ENCODE measurements at places on chromosomes 12 and 14. TPM values are rescaled to one million over a fixed set of nuclear protein-coding genes. Genes with fewer than 3 reads are reported as not detected.

C3AR1 gene
- 0.28 TPM for total RNA-seq

ASCL1 gene
- not detected for total RNA-seq

MAP3K9 gene
- 0.28 TPM for total RNA-seq

GRCh38 chr12:82709794-82710355 is 23.2 kb downstream of the TMTC2 start:
- H3K27ac ChIP-seq = no peak overlapping the region
- H3K36me3 ChIP-seq = no peaks in the 10 kb centered on the region

DNA sequence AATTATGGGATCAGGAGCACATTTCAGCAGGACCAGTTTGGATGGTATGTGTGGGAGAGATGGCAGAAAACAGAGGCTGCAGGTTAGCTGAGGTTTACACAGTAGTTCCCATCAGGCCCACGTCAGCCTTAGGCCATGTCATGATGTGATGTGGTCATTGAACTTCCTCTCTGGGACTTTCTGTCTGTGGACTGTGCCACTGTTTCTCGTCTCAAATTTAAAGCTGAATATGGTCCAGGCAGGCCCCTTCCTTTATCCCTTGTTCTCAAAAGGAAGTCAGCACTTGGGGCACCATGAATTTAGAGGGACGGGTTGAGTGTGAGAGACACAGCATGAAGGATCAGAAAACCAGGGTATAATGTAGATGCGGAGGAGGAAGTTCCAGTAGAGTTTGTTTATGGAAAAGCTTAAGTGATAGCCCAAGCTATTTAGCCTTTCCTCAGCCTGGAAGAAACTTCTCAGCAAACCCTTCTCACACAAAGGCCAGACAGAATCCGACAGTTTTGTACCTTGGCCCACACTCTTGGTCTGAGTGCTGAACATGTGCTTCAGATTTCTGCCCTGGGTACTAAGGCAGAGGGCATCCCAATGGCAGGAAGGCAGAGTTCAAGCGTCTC is 3.6 kb upstream of the IGFBP6 start:
- H3K27ac ChIP-seq = peak overlapping the region; percentile 59
- no peaks in the 10 kb centered on the region for H3K36me3 ChIP-seq
- DNase-seq = peak; percentile 25
- no peak overlapping the region for H3K4me3 ChIP-seq
- peaks cover 28% of the 10 kb centered on the region for H3K4me1 ChIP-seq
- H3K27me3 ChIP-seq = no peaks in the 10 kb centered on the region

GRCh38 chr12:69097619-69098368 is 141.6 kb upstream of the CPSF6 start:
- no peak overlapping the region for H3K4me3 ChIP-seq
- no peak overlapping the region for H3K27ac ChIP-seq
- H3K27me3 ChIP-seq = peaks cover 8% of the 10 kb centered on the region
- H3K4me1 ChIP-seq = no peaks in the 10 kb centered on the region

DNA sequence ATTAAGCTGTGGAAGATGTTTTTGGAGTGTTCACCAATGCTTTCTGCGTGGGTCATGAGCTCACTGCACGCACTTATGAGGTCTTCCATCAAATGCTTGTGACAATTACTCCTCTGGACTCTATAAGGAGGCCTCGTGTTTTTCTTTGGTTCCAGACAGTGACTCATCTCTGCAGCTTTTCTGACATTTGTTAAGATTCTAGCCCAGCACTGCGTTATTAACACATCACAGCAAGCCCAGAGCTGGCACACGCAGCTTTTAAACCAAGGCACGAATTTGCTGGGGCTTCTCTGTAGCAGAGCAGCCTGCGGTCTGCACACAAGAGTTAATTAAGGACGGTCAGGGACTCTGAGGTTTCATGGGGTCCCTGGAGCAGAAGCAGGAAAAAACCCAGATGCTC is 16.9 kb downstream of the MEG3 start:
- H3K4me1 ChIP-seq = peaks cover 21% of the 10 kb centered on the region
- no peaks in the 10 kb centered on the region for H3K27me3 ChIP-seq
- peak overlapping the region; percentile 72 for H3K27ac ChIP-seq
- peaks cover 62% of the 10 kb centered on the region for H3K36me3 ChIP-seq
- peak; percentile 95 for DNase-seq
- no peak overlapping the region for H3K4me3 ChIP-seq

GRCh38 chr14:104937694-104938365 is 13.2 kb downstream of the PLD4 start:
- peaks cover 43% of the 10 kb centered on the region for H3K27me3 ChIP-seq
- no peak for DNase-seq
- H3K4me1 ChIP-seq = no peaks in the 10 kb centered on the region
- no peak overlapping the region for H3K27ac ChIP-seq
- no peak overlapping the region for H3K4me3 ChIP-seq

DNA sequence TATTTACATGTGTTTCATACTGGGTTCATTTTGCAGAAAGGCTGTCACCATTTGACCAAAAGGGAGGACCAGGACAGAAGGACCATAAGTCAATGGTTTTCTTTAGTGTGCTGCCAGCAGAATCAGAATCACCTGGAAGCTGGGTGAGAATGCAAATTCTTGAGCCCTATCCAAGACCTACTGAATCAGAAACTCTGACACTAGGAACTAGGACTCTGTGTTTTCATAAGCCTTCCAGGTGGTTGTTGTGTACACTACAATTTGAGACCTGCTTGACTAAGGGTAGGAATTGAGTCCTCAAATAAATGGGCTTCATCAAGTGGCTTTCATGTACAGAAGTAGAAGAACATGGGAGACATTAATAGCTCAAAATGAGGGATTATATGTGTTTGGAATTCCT is 32.2 kb downstream of the PDE6H start:
- no peaks in the 10 kb centered on the region for H3K36me3 ChIP-seq
- H3K27me3 ChIP-seq = peaks cover 17% of the 10 kb centered on the region

All from IMR-90 (cell line).